ENCODE measurements at places on chromosomes 7 and 10. TPM values are rescaled to one million over a fixed set of nuclear protein-coding genes. Genes with fewer than 3 reads are reported as not detected.

GRCh38 chr10:1952126-1953095, 215.1 kb upstream of the ADARB2 start:
- no peak for DNase-seq

- no peak for DNase-seq
Observed at GRCh38 chr10:43079856-43080255, 3.0 kb downstream of the RET start.

DNA sequence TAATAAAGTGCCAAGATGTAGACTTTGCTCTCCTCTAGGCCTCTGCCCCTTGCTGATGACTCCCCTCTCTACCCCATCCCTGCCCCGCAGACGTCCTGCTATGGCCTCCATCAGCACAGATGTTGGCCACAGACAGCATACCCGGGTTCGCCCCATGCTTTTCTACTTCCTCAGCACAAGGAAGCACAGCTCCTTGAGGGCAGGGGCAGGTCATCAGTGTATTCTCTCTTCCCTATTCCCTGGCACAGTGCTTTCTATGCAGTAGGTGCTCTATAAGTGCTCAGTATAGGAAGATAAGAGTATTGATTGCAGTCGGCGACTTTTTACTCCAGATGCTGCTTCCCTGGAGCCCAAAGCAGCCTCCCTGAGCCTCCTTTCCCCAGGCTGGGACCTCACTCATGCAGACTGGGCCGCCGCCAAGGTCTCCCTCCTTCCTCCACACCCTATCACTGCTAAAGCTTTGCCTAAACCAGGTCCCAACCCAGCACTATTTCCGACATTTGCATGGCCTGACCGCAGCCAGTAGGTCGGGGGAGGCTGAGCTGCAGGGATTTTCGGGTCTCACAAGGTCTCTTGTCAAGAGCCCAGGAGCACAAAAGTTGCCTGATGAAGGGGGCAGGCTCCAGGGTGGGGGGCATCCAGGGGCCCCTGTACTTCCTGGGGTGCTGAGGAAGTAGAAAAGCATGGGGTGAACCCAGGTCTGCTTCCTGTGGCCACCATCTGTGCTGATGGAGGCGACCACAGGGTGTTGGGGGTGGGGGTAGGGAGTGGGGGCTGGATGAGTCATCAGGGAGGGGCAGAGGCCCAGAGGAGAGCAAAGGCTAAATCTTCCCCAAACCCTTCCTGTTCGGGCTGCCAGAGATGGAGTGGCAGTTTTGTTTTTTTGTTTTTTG, 8.0 kb downstream of the CALHM3 start:
- DNase-seq, result peak; percentile 60

DNA sequence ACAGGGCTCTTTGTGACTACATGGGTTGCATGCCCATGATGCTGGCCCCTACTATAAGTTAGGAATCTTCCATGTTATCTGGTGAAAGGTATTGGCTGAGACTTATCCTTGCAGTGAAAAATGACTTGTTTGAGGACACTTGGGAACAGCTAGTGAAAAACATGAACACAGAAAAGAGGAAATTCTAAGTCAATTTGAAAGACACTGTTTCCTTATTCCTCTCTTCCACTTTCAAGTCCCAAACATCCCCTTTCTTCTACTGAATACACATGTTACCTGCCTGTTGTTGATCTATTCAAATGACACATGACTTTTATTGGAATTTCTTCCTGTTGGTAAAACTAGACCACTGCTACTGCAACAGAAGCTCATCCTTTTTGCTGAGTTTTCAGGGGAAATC, 29.5 kb upstream of the PRKCQ start:
- no peak for DNase-seq

- no peak for DNase-seq
Observed at GRCh38 chr7:72805526-72806494, 22.2 kb downstream of the TYW1B start.

GRCh38 chr10:75969031-75969430, 537.6 kb downstream of the LRMDA start:
- DNase-seq, result no peak

The CCL24 gene
- total RNA-seq, result not detected

DNA sequence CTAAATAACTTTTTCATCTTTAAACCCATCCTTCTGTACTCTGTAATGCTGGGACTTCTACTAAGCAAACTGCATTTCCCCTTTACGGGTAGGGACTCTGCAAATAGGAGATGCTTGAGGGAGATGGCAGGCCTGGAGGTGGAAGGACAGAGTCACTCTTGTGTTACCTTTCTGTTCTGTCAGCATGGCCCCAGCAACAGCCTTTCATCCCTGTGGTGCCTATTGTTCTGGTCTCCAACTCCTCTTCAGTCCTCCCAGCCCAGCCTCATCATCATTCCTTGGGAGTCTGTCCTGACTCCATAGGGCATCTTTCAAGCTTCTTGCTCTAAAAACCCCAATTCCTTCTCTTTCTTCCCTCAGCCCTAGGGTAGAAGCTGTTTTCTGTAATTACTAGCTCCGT, 230.0 kb downstream of the SNX13 start:
- DNase-seq, result no peak

DNA sequence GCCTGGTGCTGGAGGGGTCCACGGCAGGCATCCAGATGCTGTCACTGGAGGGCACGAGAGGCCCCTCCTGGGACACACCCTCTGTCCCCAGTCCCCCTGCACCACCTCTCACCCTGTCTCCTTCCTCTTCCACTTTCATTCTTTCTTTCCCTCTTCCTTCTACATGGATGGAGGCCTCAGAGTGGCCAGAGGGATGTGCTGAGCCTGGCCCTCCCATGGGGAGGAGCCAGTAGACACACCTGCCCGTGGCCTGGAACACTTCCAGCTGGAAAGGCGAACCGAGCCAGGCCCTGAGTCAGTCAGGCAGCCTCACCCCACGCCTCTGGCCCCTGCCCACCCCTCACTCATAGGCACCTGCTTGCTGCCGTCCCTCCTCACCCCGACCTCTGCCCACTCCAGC, 55.9 kb upstream of the MXI1 start:
- DNase-seq, result no peak

DNA sequence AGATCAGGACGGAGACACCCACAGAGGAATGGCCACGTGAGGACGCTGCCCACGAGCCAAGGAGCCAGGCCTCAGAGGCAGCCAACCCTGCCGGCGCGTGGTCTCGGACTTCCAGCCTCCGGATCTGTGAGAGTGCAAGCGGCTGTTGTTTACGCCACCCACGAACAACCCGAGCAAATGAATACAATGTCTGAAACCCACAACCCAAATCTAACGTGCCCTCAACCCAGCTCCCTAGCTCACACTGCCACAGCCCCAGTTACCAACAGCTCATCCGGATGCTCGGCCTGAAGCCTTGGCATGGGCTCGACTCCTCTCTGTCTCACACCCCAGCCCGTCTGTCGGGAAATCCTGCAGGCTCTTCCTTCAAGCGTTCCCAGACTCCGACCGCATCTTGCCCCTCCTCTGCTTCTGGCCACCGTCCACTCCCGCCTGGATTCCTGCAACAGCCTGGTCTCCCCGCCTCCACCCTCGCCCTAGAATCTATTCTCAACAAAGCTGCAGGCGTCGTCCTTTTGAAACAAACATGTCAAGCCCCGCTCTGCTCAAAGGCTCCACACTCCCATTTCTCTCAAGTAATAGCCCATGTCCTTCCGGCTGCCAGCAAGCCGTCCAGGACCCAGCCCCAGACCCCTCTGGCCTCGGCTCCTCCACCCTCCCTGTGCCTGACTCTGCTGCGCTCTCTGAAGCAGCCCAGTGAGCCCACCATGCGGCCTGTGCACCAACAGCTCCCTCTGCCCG, 35.3 kb downstream of the STK32C start:
- no peak for DNase-seq

DNA sequence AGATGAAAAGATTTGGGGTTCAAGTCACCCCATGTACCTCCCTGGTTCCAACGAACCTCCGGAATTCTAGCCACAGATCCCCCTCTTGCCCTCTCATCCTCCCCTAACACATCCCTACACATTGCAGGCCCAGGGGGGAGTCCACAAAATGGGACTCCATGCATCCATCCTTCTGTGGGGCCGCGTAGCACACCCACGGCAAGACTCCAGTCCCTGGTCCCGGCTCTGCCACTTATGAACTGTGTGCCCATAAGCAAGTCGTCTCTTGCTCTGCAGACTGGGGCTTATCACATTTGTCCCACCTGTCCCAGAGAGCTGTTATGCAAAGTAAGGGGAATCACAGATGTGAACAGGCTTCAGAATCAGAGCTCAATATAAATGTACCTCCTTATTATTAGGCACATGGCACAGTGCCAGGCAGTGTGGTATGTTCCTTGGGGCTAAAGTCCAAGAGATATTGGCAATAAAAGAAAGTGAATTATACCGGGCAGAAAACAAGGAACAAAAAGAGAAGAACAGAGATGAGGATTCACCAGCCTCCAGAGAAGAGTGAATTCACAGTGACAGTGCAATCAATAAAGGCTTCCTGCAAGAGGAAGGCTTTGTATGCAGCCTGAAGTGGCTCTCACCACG, 73.9 kb downstream of the KCNMA1 start:
- DNase-seq, result no peak

DNA sequence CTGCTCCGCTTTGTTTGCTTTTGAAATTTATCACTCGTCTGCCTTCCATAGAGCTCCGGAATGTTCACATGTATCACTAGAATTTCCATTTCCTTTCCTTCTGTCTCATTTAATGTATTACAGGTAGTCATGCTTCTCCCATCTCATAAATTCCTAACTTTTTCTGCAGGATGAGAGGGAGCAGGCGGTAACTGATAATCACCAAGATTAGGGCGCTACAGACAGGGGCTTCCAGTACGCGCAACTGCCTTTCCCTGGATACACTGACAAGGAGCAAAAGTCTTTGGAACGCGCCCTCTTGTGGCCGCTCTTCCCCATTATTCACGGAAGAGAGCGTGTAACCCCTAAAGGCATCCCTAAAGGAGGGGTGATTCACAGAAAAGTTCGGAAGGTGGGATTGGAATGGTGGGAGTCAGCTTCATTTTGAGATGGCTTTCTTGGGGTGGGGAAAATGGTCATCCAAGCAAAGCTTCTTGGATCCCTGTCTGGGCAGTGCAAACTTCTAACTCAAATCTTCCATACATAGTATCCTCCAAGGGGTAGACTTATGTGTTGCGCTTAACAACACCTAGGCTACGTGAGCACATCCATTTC, 6.5 kb downstream of the INHBA start:
- DNase-seq, result no peak

GRCh38 chr10:56836659-56837058, 475.6 kb upstream of the ZWINT start:
- no peak for DNase-seq

The NAT16 gene
- not detected for total RNA-seq

The STRIP2 gene
- total RNA-seq, result 0.47 TPM

GRCh38 chr10:31129271-31129670, 97.6 kb upstream of the ZNF438 start:
- no peak for DNase-seq

GRCh38 chr7:79337717-79338116, 115.8 kb downstream of the MAGI2 start:
- DNase-seq, result no peak

- peak; percentile 37 for DNase-seq
Observed at GRCh38 chr10:92291921-92292845, 1.2 kb downstream of the MARCHF5 start.

GRCh38 chr10:95284807-95285206, 6.0 kb downstream of the PDLIM1 start:
- DNase-seq, result no peak

The RAB19 gene
- 8.9 TPM for total RNA-seq

The XRCC2 gene
- total RNA-seq, result 1.3 TPM

The C10orf62 gene
- not detected for total RNA-seq

DNA sequence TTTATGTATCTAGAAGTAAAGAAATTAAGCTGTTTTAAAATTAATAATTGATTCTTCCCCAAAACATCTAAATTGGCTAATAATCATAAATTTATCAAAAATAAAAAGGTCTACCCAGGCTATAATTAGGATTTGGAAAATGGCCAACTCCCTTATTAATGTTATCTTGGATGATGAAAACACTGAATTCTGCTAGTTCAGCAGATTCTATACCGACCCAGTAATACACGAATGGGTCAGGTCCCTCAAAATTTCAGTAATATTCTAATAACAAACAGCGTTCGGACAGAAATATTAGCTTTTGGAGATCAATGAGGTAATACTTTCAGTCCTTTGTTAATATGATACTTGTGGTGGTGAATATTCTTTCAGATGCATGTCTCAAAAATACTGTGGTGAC, 360.7 kb upstream of the MGMT start:
- DNase-seq, result no peak

The AKR1D1 gene
- not detected for total RNA-seq

The NPY gene
- not detected for total RNA-seq

The KCNMA1 gene
- total RNA-seq, result 1.6 TPM
